ENCODE measurements at places on chromosomes 2 and 18. TPM values are rescaled to one million over a fixed set of nuclear protein-coding genes. Genes with fewer than 3 reads are reported as not detected.

The IL37 gene
- 1.5 TPM for total RNA-seq

The CAPN14 gene
- total RNA-seq, result 0.47 TPM

GRCh38 chr2:9663008-9663879 is 32.4 kb upstream of the YWHAQ start:
- DNase-seq, result no peak

The EGR4 gene
- not detected for total RNA-seq

The DUSP19 gene
- 1.0 TPM for total RNA-seq

GRCh38 chr2:98830571-98831145 is 99.7 kb upstream of the MGAT4A start:
- DNase-seq, result no peak

The C2orf74 gene
- total RNA-seq, result 2.2 TPM

DNA sequence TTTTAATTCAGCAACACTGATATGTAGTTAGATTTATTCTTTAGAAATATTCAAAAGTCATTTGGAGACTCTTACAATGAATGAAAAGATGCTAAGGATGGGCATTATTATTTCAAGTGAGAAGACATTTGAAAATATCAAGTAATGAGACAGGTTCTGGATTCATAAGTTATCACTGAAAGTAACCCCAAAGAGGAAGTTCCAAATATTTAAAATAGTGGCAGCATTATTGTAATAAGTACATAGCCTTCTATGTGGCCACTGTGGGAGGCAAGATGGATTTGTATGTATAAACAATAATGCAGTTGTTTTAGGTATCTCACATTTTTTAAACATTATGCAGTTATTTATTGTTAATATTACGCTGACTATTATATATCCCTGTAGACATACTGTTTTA is 29.7 kb downstream of the ZC3H6 start:
- no peak for DNase-seq

The PXDN gene
- total RNA-seq, result 13.3 TPM

The PECR gene
- total RNA-seq, result 26.6 TPM

The DSG2 gene
- 311 TPM for total RNA-seq

DNA sequence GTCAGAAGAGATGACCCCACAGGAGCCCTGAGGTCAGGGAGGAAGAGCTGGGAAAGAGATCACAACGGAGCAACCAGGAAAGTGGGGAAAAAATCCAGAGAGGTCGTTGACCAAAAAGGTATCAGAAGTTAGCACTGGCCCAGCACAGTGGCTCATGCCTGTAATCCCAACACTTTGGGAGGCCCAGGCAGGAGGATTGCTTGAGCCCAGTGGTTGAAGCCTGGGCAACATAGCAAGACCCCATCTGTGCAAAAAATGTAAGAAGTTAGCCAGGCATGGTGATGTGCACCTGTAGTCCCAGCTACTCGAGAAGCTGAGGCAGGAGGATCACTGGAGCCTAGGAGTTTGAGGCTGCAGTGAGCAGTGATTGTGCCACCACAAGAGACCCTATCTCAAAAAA is 121.5 kb downstream of the GBX2 start:
- DNase-seq, result no peak

DNA sequence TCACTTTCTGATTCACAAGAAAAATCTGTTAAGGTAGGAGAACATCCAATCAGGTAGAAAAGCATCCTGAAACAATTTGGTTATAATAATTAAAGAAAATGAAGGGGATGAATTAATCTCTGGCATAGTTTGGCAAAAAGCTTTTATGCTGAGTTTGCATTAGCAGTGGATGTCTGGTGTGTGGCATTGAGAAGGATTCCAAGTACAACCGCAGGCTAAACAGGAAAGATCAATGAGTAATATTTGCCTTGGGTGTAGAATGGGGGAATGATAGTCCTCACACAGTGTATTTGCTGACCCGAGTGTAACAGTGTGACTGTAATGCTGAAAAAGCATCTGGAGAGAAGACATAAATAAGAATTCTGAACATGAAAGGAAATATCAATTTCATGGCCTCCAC is 68.3 kb upstream of the SESTD1 start:
- no peak for DNase-seq

DNA sequence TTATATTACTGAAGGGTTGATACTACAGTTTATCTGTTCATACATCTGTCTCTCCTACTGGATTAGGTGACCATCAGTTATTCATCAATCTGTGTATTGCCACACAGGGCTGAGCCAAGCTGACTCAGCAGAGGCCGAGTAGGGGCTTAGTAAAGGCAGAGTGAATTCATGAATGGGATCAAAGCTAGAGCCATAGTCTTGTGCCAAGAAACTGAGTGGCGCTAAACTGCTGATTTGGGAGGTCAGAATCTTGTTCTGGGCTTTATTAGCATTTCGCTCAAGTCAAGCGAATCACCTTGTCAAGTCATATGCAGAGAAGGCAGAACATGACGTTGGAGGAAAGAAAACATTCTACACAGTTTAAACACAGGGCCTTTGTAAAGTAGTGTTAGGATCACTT is 34.1 kb downstream of the SOCS6 start:
- DNase-seq, result no peak

- no peak for DNase-seq
Observed at GRCh38 chr2:40510304-40510703, 58.4 kb upstream of the SLC8A1 start.

The SIX3 gene
- total RNA-seq, result not detected

The KATNAL2 gene
- total RNA-seq, result 3.7 TPM

The FTCDNL1 gene
- 1.4 TPM for total RNA-seq

The MARCHF4 gene
- 0.37 TPM for total RNA-seq

The IL1R2 gene
- total RNA-seq, result 81.1 TPM

- no peak for DNase-seq
Observed at GRCh38 chr2:207121784-207122183, 44.0 kb downstream of the KLF7 start.
